EL (cell line): ENCODE measurements at places on chromosomes 13 and 19.

- peak; percentile 52 for DNase-seq
Measured at GRCh38 chr13:47287291-47287751, 390.5 kb upstream of the HTR2A start.

- DNase-seq = no peak
Measured at GRCh38 chr19:33715462-33715861, 81.2 kb upstream of the KCTD15 start.

DNA sequence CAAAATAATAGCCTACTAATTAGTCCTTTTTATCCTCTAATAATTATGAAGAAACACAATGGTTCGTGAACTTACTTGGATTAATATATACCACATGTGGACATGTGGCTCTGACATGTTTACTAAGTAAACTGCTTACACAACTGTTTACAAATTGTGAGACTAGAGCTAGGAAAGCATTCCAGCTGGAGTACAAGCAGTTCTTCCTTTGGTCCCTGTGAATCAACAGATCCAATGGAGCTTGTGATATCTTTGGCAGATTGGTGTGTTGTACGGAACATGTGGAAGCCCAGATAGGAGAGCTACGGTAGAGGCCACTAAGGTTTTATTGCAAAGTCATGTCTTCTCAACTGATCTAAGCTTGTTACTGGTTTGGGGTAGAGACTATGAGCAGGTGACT lies 145.5 kb upstream of the SPRY2 start:
- DNase-seq = no peak

GRCh38 chr19:17101686-17102628 lies 26.4 kb downstream of the MYO9B start:
- no peak for DNase-seq

- peak; percentile 97 for DNase-seq
Measured at GRCh38 chr13:37617173-37617572, 18.6 kb upstream of the POSTN start.

- DNase-seq = no peak
Measured at GRCh38 chr13:51330791-51331190, 8.7 kb upstream of the SERPINE3 start.

- DNase-seq = peak; percentile 88
Measured at GRCh38 chr13:46489586-46490023, 63.4 kb upstream of the LRCH1 start.

GRCh38 chr19:51573331-51573730 lies 2.2 kb downstream of the ZNF175 start:
- DNase-seq = peak; percentile 58

- DNase-seq = no peak
Measured at GRCh38 chr19:5561559-5561958, 6.2 kb downstream of the TINCR start.

GRCh38 chr13:105806628-105806920 lies 728.9 kb downstream of the EFNB2 start:
- DNase-seq = no peak

GRCh38 chr13:24223341-24224231 lies 63.1 kb downstream of the SPATA13 start:
- DNase-seq = no peak

DNA sequence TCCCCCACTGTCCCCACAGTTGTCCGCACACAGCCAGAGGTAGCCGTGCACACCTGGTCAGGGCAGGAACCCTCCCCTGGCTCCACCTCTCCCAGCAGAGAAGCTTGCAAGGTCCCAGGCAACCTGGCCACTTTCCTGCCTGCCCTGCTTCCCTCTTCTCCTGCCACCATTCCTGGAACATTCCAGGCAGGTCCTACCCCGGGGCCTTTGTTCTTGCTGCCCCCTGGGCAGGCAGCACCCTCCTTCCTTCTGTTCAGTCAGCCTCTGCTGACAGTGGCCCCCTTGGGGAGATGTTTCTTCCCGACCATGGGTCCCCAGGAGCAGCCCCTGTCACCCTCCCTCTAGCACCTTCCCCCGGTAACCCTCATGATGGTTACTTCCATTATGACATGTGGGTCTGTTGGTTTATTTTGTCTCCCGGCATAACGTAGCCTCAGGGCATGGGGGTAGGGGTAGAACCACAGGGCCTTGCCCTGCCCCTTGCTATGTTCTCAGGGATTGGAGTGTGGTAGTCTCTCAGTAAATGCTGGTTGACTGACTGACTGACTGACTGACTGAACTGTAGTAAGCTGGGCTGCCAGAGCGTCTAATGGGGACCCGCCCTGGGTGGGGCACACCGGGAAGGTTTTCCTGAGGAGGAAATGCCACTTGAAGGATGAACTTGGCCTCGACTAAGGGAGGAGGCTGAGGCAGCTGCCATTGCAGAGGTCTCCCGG lies 10.8 kb downstream of the PAK4 start:
- DNase-seq = no peak

GRCh38 chr13:44855860-44856259 lies 133.4 kb downstream of the NUFIP1 start:
- no peak for DNase-seq

- no peak for DNase-seq
Measured at GRCh38 chr19:843180-843835, 2.5 kb downstream of the PRTN3 start.
